Naive thymus-derived CD8-positive, alpha-beta T cell (primary cell): ENCODE measurements at places on chromosomes 3 and 15. TPM values are rescaled to one million over a fixed set of nuclear protein-coding genes. Genes with fewer than 3 reads are reported as not detected.

ARGFX gene
- polyA plus RNA-seq: not detected

- no peak for DNase-seq
Measured at GRCh38 chr15:40418126-40418525, 12.5 kb downstream of the IVD start.

DNA sequence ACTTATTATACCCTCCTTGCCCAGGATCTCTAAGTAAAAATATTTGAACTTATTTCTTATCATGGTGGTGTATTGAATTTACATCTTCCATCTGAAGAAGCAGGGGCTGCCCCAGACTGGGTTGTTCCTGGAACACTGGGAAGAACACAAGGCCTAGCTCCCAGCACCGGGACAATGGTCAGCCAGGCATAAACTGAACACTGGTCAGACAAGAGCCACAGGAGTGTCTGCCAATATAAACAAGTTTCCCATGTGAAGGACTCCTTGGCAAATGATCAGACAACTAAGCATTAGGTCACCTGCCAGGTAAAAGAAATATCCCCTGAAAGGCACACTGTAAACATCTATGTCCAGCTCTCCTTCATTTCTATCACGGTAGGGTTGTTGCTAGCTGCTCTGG is 172.4 kb downstream of the ATP8B4 start:
- no peak for DNase-seq

GRCh38 chr15:63192619-63193206 is 3.3 kb downstream of the RAB8B start:
- DNase-seq: no peak

GRCh38 chr15:80556694-80557367 is 138.3 kb upstream of the ABHD17C start:
- no peak for DNase-seq

- DNase-seq: no peak
Measured at GRCh38 chr3:107975529-107976201, 115.2 kb downstream of the CD47 start.

DNA sequence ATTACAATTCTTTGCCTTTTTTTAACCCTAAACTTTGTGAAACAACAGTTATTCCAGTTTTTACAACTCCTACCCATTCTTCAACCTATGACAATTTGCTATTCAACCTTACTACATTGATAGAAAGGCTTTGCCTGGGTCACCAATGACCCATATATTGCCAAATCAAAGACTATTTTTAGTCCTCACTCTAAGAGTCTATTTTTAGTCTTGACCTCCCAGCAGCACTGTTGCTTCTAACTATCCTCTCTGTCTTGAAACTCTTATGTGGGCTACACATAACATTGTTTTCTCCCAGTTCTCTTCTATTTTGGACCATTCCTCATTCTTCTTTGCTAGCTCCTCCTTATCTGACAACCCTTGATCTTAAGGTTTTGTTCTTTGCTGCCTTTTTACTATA is 71.4 kb downstream of the C3orf80 start:
- DNase-seq: no peak

DNA sequence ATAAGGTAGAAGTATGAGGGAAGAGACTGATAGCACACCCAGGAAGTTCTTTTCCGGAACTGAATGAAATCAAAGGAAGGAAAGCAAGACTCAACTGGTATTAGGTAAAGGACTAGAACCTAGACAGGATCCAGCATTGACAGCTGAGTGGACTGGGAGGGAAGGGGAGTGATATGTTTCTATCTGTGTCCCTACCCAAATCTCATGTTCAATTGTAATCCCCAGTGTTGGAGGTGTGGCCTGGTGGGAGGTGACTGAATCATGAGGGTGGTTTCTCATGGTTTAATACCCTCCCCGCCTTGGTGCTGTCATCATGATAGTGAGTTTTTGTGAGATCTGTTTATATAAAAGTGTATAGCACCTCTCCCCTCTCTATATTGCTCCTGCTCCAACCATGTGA is 415.9 kb upstream of the KCNMB2 start:
- DNase-seq: no peak

DNA sequence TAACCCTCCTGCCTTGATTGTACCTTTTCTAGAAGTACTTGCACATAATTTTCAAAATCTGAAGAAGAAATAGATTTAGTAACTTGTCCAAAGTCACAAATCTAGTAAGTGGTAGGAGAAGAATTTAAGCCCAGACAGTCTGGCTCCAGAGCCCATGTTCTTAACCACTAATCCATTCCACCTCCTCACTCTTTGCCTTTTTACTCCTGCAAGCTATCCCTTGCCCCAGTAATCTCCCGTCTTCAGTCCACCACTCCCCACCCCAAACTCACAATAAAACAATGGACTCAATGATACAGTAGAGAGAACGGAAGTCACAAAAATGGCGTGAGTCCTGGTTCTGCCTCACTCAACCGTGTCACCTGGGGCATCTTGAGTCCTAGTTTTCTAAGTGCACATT is 48.7 kb downstream of the SETMAR start:
- DNase-seq: no peak

DNA sequence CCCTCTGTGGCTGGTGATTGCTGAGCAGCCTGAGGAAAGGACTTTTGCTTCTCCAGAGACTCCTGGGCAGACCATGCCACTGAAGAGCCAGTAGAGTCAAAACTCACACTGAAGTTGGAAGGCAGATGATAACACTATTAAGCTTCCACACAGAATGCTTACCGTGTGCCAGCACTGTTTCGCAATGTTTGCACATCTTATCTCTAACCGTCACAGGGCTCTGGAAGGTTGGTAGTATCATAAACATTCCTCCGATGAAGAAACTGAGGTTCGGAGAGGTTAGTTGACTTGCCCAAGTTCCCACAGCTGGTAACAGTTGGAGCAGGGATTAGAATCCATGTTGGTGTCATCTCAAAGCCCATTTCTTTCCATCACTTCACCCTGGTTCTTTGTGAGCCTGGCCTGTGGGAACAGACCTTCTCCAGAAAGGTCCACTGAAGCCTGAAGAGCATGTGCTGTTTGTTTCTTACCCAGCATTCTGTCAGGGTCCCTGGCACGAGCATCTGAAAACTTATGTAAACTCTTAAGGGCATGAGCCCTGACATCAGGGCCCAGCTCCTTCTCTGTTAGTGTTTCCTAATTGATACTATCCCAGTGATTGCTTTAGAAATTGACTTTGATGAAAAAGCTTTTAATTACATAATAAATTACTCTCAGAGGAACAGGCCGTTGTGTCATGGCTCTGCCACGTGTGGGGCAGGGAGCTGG is 77.0 kb upstream of the PRR23C start:
- DNase-seq: no peak

- DNase-seq: no peak
Measured at GRCh38 chr15:47206358-47206978, 510.8 kb upstream of the SEMA6D start.

GRCh38 chr15:51780636-51781035 is 29.2 kb downstream of the TMOD2 start:
- DNase-seq: no peak

DNA sequence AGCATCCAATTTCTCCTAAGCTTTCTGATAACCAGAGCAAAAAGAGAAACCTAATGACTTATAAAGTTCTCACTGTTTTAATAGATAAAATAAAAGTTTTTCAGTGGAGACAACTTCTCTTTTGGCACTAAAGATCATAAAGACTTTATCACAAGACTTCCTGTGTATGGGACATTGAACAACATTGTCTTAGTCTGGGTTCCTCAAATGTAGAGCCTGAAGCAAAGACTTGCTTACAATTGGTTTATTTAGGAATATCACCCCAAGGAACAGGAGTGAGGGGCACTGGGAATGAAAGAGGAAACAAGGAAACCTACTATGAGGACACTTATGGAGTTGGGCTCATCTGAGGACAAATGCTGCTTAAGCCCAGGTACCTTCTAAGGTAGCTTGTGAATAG is 127.4 kb downstream of the B3GALNT1 start:
- DNase-seq: no peak

C2CD4A gene
- polyA plus RNA-seq: not detected

GRCh38 chr3:128297401-128298138 is 144.3 kb downstream of the EEFSEC start:
- no peak for DNase-seq
